ENCODE measurements at places on chromosomes 5 and 9. TPM values are rescaled to one million over a fixed set of nuclear protein-coding genes. Genes with fewer than 3 reads are reported as not detected.

ANKRD18A gene
- total RNA-seq, result 1.8 TPM

DNA sequence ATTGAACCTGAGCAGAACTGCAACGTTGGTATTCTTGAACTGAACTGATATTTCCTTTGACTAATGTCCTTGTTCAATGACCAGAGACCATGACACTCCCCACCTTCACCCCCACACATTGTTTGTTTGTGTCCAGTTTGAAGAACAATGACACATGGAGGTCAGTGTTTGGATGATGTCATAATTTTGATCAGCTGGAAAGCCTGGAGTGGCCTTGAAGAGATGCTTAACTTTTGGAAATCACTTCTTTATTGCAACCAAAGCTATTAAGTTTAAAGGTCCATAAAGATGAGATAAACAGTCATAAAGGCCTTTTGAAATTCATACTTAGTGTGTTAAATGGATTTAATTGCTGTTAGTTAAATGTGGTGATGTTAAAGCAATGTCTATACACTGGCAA lies 92.7 kb downstream of the TMC1 start:
- DNase-seq, result no peak
- no peak overlapping the region for H3K4me3 ChIP-seq
- H3K27ac ChIP-seq, result no peak overlapping the region
- H3K27me3 ChIP-seq, result no peaks in the 10 kb centered on the region
- no peaks in the 10 kb centered on the region for H3K4me1 ChIP-seq

GPR107 gene
- 39.9 TPM for total RNA-seq

GRCh38 chr5:126052120-126052519 lies 371.1 kb upstream of the GRAMD2B start:
- no peaks in the 10 kb centered on the region for H3K27me3 ChIP-seq
- DNase-seq, result no peak
- H3K4me1 ChIP-seq, result no peaks in the 10 kb centered on the region
- no peaks in the 10 kb centered on the region for H3K36me3 ChIP-seq
- H3K27ac ChIP-seq, result no peak overlapping the region
- no peak overlapping the region for H3K4me3 ChIP-seq

GRCh38 chr5:39616131-39616530 lies 191.4 kb upstream of the DAB2 start:
- no peaks in the 10 kb centered on the region for H3K4me1 ChIP-seq
- H3K27me3 ChIP-seq, result no peaks in the 10 kb centered on the region
- no peaks in the 10 kb centered on the region for H3K36me3 ChIP-seq
- DNase-seq, result no peak
- H3K4me3 ChIP-seq, result no peak overlapping the region

SPINK13 gene
- total RNA-seq, result not detected

- DNase-seq, result no peak
- no peak overlapping the region for H3K4me3 ChIP-seq
- H3K4me1 ChIP-seq, result no peaks in the 10 kb centered on the region
- H3K27ac ChIP-seq, result peak overlapping the region; percentile 54
- no peaks in the 10 kb centered on the region for H3K27me3 ChIP-seq
These were observed 11.5 kb downstream of the CCDC69 start for GRCh38 chr5:151212406-151212798.

- no peaks in the 10 kb centered on the region for H3K27me3 ChIP-seq
- H3K27ac ChIP-seq, result no peak overlapping the region
- no peak for DNase-seq
- H3K4me1 ChIP-seq, result no peaks in the 10 kb centered on the region
These were observed 102.5 kb upstream of the TXNDC8 start for GRCh38 chr9:110440172-110440571.

POMT1 gene
- total RNA-seq, result 28.0 TPM

DNA sequence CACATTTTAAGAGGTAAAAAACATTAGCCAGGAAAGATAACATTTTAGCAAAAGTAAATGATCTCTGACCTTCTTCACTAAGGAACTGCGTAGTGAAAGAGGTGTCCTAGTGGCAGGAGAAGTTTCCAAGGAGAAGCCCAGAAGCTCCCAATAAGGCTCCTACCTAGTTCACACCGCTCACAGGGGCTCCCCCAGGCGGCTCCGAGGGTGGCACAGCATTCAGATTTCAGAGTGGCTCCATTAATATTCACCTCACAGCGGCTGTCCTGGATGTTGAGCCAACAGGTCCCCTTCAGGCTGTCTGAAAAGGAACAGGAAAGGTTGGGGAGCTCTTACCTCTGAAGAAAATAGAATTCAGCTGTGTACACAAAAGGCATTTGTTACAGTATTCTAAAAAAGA lies 187.3 kb downstream of the FBN2 start:
- DNase-seq, result no peak
- H3K27me3 ChIP-seq, result no peaks in the 10 kb centered on the region

NTRK2 gene
- total RNA-seq, result 13.5 TPM

GRCh38 chr5:102018690-102019089 lies 277.4 kb downstream of the SLCO4C1 start:
- no peak overlapping the region for H3K27ac ChIP-seq
- no peak overlapping the region for H3K4me3 ChIP-seq

DPYSL3 gene
- total RNA-seq, result 175 TPM

DNA sequence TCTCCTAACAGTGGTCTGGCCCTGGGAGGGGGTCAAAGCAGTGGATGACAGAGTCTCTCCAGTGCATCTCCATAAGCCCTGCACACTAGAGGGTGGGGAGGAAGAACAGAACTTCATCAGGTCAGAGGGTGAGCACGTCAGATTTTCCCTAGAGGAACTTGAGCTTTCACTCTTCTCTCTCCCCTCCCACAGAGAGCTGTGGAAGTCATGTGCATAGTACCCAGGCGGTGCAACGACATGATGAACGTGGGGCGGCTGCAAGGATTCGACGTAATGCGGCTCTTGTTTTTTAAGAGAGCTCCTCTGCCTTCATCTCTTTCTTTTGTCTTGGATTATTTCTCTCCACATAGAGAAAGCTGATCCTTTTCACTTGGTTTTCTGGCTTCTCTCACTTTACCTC lies 100.2 kb upstream of the OTULINL start:
- no peak overlapping the region for H3K4me3 ChIP-seq
- H3K27ac ChIP-seq, result no peak overlapping the region
- H3K36me3 ChIP-seq, result no peaks in the 10 kb centered on the region
- H3K27me3 ChIP-seq, result no peaks in the 10 kb centered on the region
- DNase-seq, result no peak
- H3K4me1 ChIP-seq, result no peaks in the 10 kb centered on the region

- H3K4me1 ChIP-seq, result no peaks in the 10 kb centered on the region
- H3K27ac ChIP-seq, result no peak overlapping the region
- DNase-seq, result no peak
- no peaks in the 10 kb centered on the region for H3K27me3 ChIP-seq
- no peaks in the 10 kb centered on the region for H3K36me3 ChIP-seq
- H3K4me3 ChIP-seq, result no peak overlapping the region
These were observed 56.0 kb upstream of the SLC25A51 start for GRCh38 chr9:37959976-37960375.

DNA sequence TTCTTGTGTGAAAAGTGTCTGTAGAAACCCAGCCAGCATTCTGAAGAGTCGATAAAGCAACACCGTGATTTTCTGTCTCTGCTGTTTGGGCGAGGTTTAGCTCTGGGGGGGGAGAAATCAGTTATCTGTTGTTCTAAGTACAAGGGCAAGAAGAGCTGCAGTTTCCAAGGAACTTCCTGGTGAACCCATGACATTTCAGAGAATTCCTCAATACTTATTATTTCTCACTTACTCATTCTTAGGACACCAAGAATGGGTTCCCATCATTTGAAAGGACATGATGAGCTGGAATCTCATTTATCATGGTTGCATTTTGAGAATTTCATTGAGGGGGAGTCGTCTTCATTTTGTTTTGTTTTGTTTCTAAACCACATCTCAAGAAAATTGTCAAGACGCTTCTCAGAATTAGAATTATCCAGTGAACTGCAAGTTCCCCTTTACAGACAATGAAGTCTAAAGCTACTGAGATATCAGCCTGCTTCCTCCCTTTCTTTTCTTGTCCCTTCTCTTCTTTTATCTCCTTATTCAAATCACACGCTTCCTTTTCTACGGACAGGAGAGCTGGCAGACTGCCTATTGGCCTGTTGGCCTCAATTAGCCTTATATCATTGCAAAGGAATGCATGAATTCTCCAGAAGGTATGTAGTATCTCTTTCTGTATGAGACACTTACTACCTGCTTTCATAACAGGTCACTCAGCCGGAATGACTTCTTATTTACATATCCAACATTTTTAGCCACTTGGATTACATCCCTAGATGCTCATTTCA lies 53.7 kb downstream of the ZNF462 start:
- peaks cover 12% of the 10 kb centered on the region for H3K4me1 ChIP-seq
- H3K36me3 ChIP-seq, result no peaks in the 10 kb centered on the region
- H3K27ac ChIP-seq, result peak overlapping the region; percentile 52
- DNase-seq, result peak; percentile 40
- H3K27me3 ChIP-seq, result no peaks in the 10 kb centered on the region

DNA sequence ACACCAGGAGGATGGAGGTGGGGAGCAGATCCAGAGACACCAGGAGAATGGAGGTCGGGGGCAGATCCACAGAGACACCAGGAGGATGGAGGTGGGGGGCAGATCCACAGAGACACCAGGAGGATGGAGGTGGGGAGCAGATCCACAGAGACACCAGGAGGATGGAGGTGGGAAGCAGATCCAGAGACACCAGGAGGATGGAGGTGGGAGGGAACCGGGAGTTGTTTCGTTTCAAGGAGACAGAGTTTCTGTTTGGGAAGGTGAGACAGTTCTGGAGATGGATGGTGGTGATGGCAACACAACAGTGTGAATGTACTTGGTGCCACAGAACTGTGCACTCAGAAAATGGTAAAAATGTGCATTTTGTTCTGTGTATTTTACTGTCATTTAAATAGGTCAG lies 9.0 kb upstream of the INPP5E start:
- H3K27ac ChIP-seq, result no peak overlapping the region
- H3K36me3 ChIP-seq, result no peaks in the 10 kb centered on the region
- no peak overlapping the region for H3K4me3 ChIP-seq

- DNase-seq, result no peak
- no peaks in the 10 kb centered on the region for H3K4me1 ChIP-seq
- no peaks in the 10 kb centered on the region for H3K27me3 ChIP-seq
- H3K4me3 ChIP-seq, result no peak overlapping the region
These were observed 78.1 kb downstream of the SNCAIP start for GRCh38 chr5:122390154-122390553.

GRCh38 chr5:143121135-143121475 lies 282.4 kb downstream of the NR3C1 start:
- no peaks in the 10 kb centered on the region for H3K4me1 ChIP-seq
- H3K4me3 ChIP-seq, result no peak overlapping the region
- H3K36me3 ChIP-seq, result no peaks in the 10 kb centered on the region
- no peaks in the 10 kb centered on the region for H3K27me3 ChIP-seq
- H3K27ac ChIP-seq, result no peak overlapping the region

MARCHF11 gene
- total RNA-seq, result not detected

C9orf153 gene
- total RNA-seq, result 0.82 TPM

GRCh38 chr9:69215774-69216485 lies 41.9 kb downstream of the TJP2 start:
- no peak for DNase-seq
- no peaks in the 10 kb centered on the region for H3K4me1 ChIP-seq
- H3K27me3 ChIP-seq, result no peaks in the 10 kb centered on the region
- no peak overlapping the region for H3K4me3 ChIP-seq
- no peak overlapping the region for H3K27ac ChIP-seq
- no peaks in the 10 kb centered on the region for H3K36me3 ChIP-seq

EIF4E1B gene
- not detected for total RNA-seq

DNA sequence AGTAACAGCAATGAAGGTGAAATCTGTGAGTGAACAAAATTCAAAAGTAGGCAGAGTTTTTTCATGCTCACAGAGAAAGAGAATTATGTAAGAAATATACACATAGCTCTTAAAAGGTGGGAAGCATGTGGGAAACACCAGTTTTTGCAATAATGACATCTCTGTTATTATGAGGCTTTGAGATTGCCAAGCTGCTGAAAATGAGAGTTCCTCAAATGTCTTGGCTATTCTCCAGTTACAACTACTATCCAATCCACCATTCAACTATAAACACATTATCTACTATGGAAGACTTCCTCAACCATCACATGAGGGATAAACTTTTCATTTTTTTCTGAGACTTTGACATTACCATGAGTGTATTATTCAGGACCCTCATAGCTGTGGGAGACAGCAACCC lies 420.8 kb upstream of the ACTBL2 start:
- no peaks in the 10 kb centered on the region for H3K36me3 ChIP-seq
- H3K4me1 ChIP-seq, result no peaks in the 10 kb centered on the region
- H3K27me3 ChIP-seq, result no peaks in the 10 kb centered on the region
- H3K4me3 ChIP-seq, result no peak overlapping the region

- no peaks in the 10 kb centered on the region for H3K27me3 ChIP-seq
- H3K4me3 ChIP-seq, result no peak overlapping the region
- H3K27ac ChIP-seq, result no peak overlapping the region
- DNase-seq, result no peak
- H3K36me3 ChIP-seq, result no peaks in the 10 kb centered on the region
These were observed 446.2 kb downstream of the DNAH5 start for GRCh38 chr5:13498279-13498678.

DNA sequence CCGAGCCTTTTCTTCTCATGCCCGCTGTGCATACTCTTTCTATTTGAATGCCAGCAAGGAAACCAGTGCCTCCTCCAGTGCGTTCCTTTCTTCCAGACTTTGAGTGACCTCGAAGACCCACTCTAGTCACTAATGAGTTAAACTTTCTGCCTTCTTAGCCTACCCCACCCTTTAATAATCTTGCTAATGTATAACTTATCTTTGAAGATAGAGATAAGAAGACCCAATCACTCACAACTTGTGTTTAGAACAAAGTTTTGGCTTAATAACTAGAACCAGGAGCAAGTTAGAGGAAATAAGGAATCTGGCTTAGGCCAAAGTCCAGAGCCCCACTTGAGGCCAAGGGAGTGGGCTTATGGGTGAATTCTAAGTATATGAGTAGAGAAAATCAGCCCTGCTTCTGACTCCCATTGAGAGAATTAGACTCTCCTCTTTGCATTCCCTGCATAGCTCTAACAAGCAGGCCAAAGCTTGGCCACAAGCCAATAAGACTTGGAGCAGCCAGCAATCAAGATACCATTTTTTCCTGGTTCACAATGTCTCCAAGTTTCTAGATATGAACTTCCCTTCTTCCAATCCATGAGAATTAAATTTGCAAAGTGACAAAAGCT lies 181.5 kb upstream of the PIK3R1 start:
- no peak overlapping the region for H3K27ac ChIP-seq
- H3K27me3 ChIP-seq, result no peaks in the 10 kb centered on the region
- no peak overlapping the region for H3K4me3 ChIP-seq
- peak; percentile 45 for DNase-seq
- H3K36me3 ChIP-seq, result no peaks in the 10 kb centered on the region

GRCh38 chr5:9140711-9141110 lies 405.2 kb downstream of the SEMA5A start:
- H3K27me3 ChIP-seq, result no peaks in the 10 kb centered on the region
- H3K36me3 ChIP-seq, result no peaks in the 10 kb centered on the region
- no peaks in the 10 kb centered on the region for H3K4me1 ChIP-seq

DNA sequence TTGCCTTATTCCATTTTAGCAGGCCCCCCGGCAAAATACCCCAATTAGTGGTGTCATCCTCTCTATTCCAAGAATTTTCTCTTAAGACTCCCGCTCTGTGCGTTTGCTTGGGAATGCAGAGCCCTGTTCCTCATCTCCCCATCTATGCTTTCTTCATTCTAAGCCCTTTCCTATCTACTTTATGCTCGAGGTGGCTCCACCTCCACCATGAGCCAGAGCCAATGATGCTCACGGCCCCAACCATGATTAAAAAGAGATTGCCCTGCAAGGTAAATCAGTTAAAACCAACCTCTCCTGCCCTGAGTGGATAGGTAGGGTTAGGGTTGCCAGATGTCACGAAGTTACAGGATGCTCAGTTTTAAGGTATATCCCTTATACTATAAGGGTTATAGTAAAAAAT lies 677 bp upstream of the TXNDC15 start:
- H3K36me3 ChIP-seq, result no peaks in the 10 kb centered on the region
- H3K27me3 ChIP-seq, result no peaks in the 10 kb centered on the region

- no peaks in the 10 kb centered on the region for H3K36me3 ChIP-seq
- DNase-seq, result no peak
- no peak overlapping the region for H3K27ac ChIP-seq
- H3K4me1 ChIP-seq, result no peaks in the 10 kb centered on the region
- no peak overlapping the region for H3K4me3 ChIP-seq
These were observed 61.0 kb downstream of the STX17 start for GRCh38 chr9:99967457-99967856.
